A549 treated with DMSO at 1 μM for 4 hours (cell line): ENCODE measurements at places on chromosomes 2 and 18. TPM values are rescaled to one million over a fixed set of nuclear protein-coding genes. Genes with fewer than 3 reads are reported as not detected.

GATA6 gene
- 2.2 to 3.1 TPM (median 2.7 TPM) in 5 replicates for total RNA-seq

DNPEP gene
- total RNA-seq: 61.9 to 65.8 TPM (median 64.1 TPM) in 5 replicates

RIOK3 gene
- 27.8 to 39.9 TPM (median 32.4 TPM) in 5 replicates for total RNA-seq

RAPH1 gene
- total RNA-seq: 5.7 to 7.6 TPM (median 7.3 TPM) in 5 replicates

IL36G gene
- total RNA-seq: not detected in 5 replicates

MLPH gene
- total RNA-seq: 180 to 294 TPM (median 277 TPM) in 5 replicates

CRACDL gene
- 0.36 to 0.93 TPM (median 0.57 TPM) in 5 replicates for total RNA-seq

GCA gene
- total RNA-seq: 5.3 to 7.6 TPM (median 5.6 TPM) in 5 replicates

NPPC gene
- total RNA-seq: 0.35 to 0.50 TPM (median 0.37 TPM) in 3 of 5 replicates, not detected in the others

SERPINB13 gene
- total RNA-seq: not detected in 5 replicates

FARP2 gene
- 26.2 to 37.1 TPM (median 30.4 TPM) in 5 replicates for total RNA-seq

CD8B2 gene
- total RNA-seq: not detected in 5 replicates

CLIP4 gene
- 22.4 to 33.0 TPM (median 30.0 TPM) in 5 replicates for total RNA-seq

UGT1A1 gene
- total RNA-seq: 0.68 to 0.96 TPM (median 0.88 TPM) in 5 replicates

SMARCAL1 gene
- total RNA-seq: 13.5 to 20.5 TPM (median 17.9 TPM) in 5 replicates

MTX2 gene
- total RNA-seq: 43.0 to 45.9 TPM (median 45.1 TPM) in 5 replicates

TNFAIP6 gene
- total RNA-seq: 1.4 to 3.0 TPM (median 2.1 TPM) in 5 replicates

TXNDC2 gene
- total RNA-seq: 0.05 to 0.38 TPM (median 0.17 TPM) in 5 replicates

PCARE gene
- total RNA-seq: not detected in 5 replicates

FAM110C gene
- 0.06 to 0.26 TPM (median 0.14 TPM) in 5 replicates for total RNA-seq

TUBA3E gene
- not detected in 5 replicates for total RNA-seq

OTX1 gene
- total RNA-seq: 2.6 to 4.3 TPM (median 3.8 TPM) in 5 replicates

TBR1 gene
- total RNA-seq: 0.01 to 0.11 TPM (median 0.08 TPM) in 3 of 5 replicates, not detected in the others

CEP68 gene
- total RNA-seq: 8.0 to 11.2 TPM (median 10.7 TPM) in 5 replicates

FBXO15 gene
- total RNA-seq: 0.51 to 1.6 TPM (median 0.88 TPM) in 5 replicates

HOXD8 gene
- total RNA-seq: 4.8 to 5.9 TPM (median 5.5 TPM) in 5 replicates

CYP27C1 gene
- 4.0 to 5.7 TPM (median 5.3 TPM) in 5 replicates for total RNA-seq

RHOB gene
- 115 to 198 TPM (median 181 TPM) in 5 replicates for total RNA-seq

RAPGEF4 gene
- 0.16 to 0.35 TPM (median 0.21 TPM) in 5 replicates for total RNA-seq

PDCD1 gene
- total RNA-seq: not detected in 5 replicates

STAT4 gene
- total RNA-seq: 2.7 to 3.8 TPM (median 3.5 TPM) in 5 replicates

LOXL3 gene
- total RNA-seq: 0.25 to 0.55 TPM (median 0.40 TPM) in 5 replicates

FAM228A gene
- not detected in 5 replicates for total RNA-seq

RAX gene
- total RNA-seq: not detected in 5 replicates

TDRD15 gene
- not detected in 5 replicates for total RNA-seq

STARD6 gene
- total RNA-seq: not detected in 5 replicates

SERPINB7 gene
- total RNA-seq: 1.5 to 2.9 TPM (median 2.9 TPM) in 5 replicates

HPCAL1 gene
- 87.0 to 129 TPM (median 114 TPM) in 5 replicates for total RNA-seq

DSC2 gene
- total RNA-seq: 1.2 to 2.0 TPM (median 1.5 TPM) in 5 replicates

PROM2 gene
- total RNA-seq: 0.33 TPM in 1 of 5 replicates, not detected in the others

SERPINB3 gene
- total RNA-seq: 0.10 to 0.18 TPM (median 0.13 TPM) in 4 of 5 replicates, not detected in the other

MYOM1 gene
- 0.11 to 0.22 TPM (median 0.15 TPM) in 5 replicates for total RNA-seq

LGALSL gene
- total RNA-seq: 8.4 to 14.5 TPM (median 9.8 TPM) in 5 replicates

STK36 gene
- total RNA-seq: 7.7 to 16.1 TPM (median 13.8 TPM) in 5 replicates

CXCR1 gene
- total RNA-seq: not detected in 5 replicates

ABCG5 gene
- not detected in 5 replicates for total RNA-seq

KRTCAP3 gene
- total RNA-seq: 0.43 to 1.4 TPM (median 0.75 TPM) in 5 replicates

IGFBP5 gene
- 0.15 to 0.25 TPM (median 0.24 TPM) in 5 replicates for total RNA-seq

KCNG3 gene
- total RNA-seq: 0.74 to 1.3 TPM (median 0.89 TPM) in 5 replicates

ASXL3 gene
- not detected in 5 replicates for total RNA-seq

LRRTM4 gene
- not detected in 5 replicates for total RNA-seq

FAM124B gene
- total RNA-seq: not detected in 5 replicates

KIAA2012 gene
- total RNA-seq: not detected in 5 replicates

SGO2 gene
- 9.8 to 17.1 TPM (median 16.1 TPM) in 5 replicates for total RNA-seq

DNAH6 gene
- total RNA-seq: 0.01 to 0.06 TPM (median 0.02 TPM) in 5 replicates

HRH4 gene
- total RNA-seq: not detected in 5 replicates

ALPP gene
- total RNA-seq: 0.20 to 0.50 TPM (median 0.30 TPM) in 5 replicates
